Ovary (tissue), 10 donors: ENCODE measurements at places on chromosomes 16 and 17. TPM values are rescaled to one million over a fixed set of nuclear protein-coding genes. Genes with fewer than 3 reads are reported as not detected.

The DHX58 gene
- total RNA-seq: 20.7 TPM

- DNase-seq: no peak
- no peaks in the 10 kb centered on the region for H3K27me3 ChIP-seq
- peaks cover 1% of the 10 kb centered on the region for H3K4me1 ChIP-seq
- no peak overlapping the region for H3K27ac ChIP-seq
These were observed 226.7 kb downstream of the KATNIP start for GRCh38 chr16:27776556-27777225.

- H3K4me1 ChIP-seq: peaks cover 8% of the 10 kb centered on the region
- no peaks in the 10 kb centered on the region for H3K36me3 ChIP-seq
- no peak overlapping the region for H3K4me3 ChIP-seq
- no peak for DNase-seq
- no peaks in the 10 kb centered on the region for H3K27me3 ChIP-seq
These were observed 145.3 kb upstream of the PLCG2 start for GRCh38 chr16:81633680-81634379.

- no peaks in the 10 kb centered on the region for H3K27me3 ChIP-seq
- H3K36me3 ChIP-seq: no peaks in the 10 kb centered on the region
- no peak for DNase-seq
- no peak overlapping the region for H3K4me3 ChIP-seq
- H3K4me1 ChIP-seq: no peaks in the 10 kb centered on the region
These were observed 25.8 kb upstream of the SKAP1 start for GRCh38 chr17:48455791-48456190.

GRCh38 chr17:82303944-82304808 is 13.2 kb downstream of the CD7 start:
- peaks cover 2% of the 10 kb centered on the region for H3K4me1 ChIP-seq
- no peak overlapping the region for H3K27ac ChIP-seq
